ENCODE measurements at places on chromosomes 4 and X.

DNA sequence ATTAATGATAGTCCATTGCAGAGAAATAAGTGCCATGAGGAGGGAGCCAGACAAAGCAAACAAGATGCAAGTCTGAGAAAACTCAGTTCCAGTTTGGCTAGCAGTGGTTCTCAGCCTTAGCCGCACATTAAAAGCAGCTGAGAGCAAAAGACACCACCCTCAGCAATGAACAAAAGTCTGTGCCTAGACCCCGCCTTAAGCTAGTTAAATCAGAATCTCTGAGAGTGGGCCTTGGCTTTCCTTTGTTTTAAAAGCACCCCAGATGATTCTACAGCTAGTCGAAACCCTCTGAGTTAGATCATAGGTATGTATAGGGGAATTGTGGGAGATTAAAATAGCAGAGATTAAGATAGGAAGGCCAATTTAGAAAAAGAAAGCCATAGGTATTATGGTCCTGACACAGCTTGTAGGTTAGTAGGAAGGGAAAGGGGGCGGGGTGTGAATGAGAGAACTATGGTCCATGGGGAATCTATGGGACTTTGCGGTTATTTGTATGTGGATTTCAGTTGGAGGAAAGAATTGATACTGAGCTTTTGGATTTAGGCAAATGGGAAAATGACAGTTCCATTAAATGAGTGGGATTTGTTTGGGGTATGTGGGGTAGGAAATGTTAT, 12.0 kb downstream of the SPRY1 start:
- DNase-seq = no peak

DNA sequence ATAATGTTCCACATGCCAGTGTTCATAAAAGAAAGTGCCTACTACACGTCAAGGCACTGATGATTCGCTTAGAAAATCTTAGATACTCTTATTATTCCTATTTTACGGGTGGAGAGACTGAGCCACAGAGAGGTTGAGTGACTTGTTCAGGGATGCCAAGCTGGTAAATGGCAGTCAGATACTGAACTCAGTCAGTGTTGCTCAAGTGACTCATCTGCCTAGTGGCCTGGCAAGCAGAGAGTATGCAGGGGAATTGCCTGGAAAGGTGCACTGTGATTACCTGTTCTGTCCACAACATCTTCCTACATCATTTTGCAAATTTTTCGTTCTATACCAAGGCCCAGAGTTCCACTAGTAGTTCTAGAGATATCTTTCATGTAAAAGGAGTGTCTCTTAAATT, 68.4 kb downstream of the RAPGEF2 start:
- no peak for DNase-seq

DNA sequence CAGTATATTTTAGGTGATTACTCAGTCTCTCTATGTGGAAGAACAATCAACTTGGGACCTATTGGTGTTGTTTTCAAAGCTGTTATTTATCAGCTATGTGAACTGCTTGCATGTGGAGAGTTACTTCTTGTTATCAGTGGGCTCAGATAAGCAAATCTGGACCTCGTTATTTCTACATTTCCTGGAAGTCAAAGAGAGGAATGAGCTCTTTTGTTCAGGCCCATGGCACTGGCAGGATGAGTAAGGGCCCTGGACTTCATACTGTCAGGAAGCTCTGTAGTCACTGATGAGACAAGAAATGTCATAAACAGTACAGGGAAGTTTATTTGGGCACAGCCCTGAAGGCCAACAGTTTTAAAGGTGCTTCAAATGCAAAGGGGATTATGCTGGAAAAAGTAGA, 760.6 kb upstream of the EPHA5 start:
- no peak for DNase-seq

GRCh38 chrX:136856050-136856449, 24.5 kb downstream of the RBMX start:
- no peak for DNase-seq

DNA sequence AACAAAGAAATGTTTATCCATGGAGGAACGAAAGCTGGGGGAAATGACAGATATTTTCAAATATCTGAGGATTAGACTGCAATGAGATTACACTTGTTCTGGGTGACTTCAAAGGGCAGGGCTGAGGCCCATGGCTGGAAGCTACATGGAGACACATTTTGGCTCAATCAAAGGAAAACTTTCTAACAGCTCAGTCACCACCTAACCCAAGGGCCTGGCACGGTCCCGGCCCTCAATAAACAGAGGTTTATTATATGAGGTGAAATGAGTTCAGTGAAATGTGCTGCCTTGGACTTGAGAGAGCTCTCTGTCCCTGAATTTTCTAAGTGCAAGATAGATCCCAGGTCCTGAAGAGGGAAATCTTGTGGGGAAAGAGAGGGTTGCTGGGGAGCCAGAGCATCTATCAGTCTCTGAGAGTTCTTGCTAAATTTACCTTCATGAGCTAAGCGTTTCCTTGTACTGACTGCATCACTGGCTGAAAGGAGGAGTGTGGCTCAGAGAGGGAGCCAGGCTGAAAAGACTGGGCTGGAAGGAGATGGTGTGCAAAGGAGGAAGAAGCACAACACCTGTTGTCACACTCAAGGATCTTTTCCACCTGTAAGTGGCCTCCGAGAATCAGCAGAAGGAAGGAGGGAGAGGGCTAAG, 2.0 kb upstream of the RIPPLY1 start:
- no peak for DNase-seq

GRCh38 chrX:119647089-119647488, 40.9 kb upstream of the NKRF start:
- DNase-seq = no peak

DNA sequence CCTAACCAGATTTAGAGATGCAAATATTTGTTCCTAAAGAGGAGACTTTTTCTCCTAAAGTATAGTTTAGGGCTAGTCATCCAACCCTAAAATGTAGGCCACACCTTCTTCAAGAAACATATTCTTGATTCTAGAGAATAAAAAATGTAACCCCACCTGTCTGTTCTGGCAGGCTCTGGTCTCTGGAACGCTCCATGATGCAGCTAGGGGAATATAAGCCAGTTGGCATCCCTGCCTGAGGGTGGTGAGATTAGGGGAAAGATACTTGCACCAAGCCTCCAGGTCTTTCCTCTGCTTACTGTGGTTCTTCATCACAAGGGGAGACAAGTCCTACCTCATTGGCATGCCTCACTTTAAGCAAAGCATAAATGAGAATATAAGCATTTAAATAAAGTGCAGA, 21.2 kb upstream of the TBC1D9 start:
- peak; percentile 75 for DNase-seq
